ENCODE measurements at places on chromosomes 2 and 18. TPM values are rescaled to one million over a fixed set of nuclear protein-coding genes. Genes with fewer than 3 reads are reported as not detected.

FBXO11 gene
- total RNA-seq: 71.7 TPM

ACADL gene
- total RNA-seq: 0.81 TPM

FAM161A gene
- total RNA-seq: 3.6 TPM

RGPD3 gene
- 0.36 TPM for total RNA-seq

CYS1 gene
- 8.9 TPM for total RNA-seq

SAG gene
- not detected for total RNA-seq

RAPGEF4 gene
- total RNA-seq: 3.7 TPM

USP40 gene
- total RNA-seq: 34.5 TPM

DNA sequence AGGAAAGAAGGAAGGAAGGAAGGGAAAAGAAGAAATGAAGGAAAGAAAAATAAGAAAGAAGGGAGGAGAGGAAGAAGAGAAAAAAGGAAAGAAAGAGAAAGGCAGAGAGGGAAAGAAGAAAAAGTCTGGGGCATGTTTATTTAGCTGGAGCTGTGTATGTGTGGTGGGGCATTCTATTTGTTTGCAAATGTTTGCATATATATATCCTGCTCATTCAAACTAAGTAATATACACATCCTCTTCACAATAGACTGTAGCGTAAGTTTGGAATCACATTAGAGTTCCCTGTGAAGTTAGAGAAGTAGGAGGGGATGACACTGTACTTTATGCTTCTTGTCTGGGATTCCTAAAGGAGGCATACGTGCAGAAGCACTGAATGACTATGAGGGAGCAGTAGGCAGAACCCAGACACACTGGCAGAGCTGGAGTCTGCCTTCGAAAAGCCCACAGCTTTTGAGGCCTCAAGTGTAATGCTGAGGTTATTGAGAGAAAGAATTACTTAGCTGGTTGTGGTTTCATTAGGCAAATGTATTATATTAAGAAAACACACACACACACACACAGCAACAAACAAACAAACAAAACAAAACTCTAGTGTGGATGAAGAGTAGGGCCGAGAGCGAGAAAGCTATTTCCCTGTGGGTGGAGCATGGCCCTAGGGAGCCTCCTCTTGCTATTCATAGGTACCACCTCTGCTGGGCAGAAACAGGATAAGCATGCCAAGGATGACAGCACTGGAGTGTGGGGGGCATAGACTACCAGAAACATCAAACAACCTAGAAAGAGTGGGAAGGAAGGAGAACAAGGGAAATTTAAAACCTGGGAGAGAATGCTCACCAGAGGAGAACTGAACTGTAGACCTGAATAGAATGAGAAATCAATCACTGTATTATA lies 905.1 kb upstream of the NXPH2 start:
- no peaks in the 10 kb centered on the region for H3K27me3 ChIP-seq
- H3K36me3 ChIP-seq: no peaks in the 10 kb centered on the region
- DNase-seq: no peak

DNA sequence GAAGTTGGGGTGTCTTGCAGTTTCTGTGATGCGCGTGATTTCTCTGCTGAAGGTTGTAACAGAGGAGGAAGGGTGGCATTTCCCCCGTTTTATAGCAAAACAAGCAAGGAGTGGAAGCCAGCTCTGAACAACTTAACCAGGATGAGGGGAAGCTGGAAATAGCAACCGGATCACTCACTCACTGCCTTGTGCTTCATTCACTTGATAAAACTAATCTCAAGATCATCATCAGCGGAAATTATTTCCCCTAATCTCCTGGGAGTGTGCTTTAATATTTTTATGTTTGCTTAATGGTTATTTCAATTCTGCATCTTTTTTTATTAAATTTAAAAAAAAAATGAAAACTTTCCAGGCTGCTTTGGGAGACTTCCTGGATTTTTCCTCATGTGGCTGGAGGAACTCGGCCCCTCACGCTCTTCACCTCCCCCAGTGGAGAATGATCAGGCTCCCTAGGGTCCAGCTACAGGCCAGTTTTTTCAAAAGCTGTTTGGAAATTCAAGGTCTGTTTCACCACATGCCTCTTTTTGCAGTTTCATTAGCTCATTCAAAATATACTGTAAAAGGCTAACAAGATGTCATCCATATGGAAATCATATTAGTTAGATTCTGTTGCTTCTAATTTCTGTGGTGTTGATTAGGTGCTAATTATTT lies 31.7 kb downstream of the CABLES1 start:
- H3K4me1 ChIP-seq: no peaks in the 10 kb centered on the region
- no peak overlapping the region for H3K4me3 ChIP-seq
- no peak overlapping the region for H3K27ac ChIP-seq
- no peaks in the 10 kb centered on the region for H3K36me3 ChIP-seq

GRCh38 chr2:203450561-203450960 lies 84.5 kb downstream of the RAPH1 start:
- no peak overlapping the region for H3K27ac ChIP-seq
- H3K27me3 ChIP-seq: no peaks in the 10 kb centered on the region
- no peaks in the 10 kb centered on the region for H3K4me1 ChIP-seq
- no peak for DNase-seq
- no peak overlapping the region for H3K4me3 ChIP-seq

DNA sequence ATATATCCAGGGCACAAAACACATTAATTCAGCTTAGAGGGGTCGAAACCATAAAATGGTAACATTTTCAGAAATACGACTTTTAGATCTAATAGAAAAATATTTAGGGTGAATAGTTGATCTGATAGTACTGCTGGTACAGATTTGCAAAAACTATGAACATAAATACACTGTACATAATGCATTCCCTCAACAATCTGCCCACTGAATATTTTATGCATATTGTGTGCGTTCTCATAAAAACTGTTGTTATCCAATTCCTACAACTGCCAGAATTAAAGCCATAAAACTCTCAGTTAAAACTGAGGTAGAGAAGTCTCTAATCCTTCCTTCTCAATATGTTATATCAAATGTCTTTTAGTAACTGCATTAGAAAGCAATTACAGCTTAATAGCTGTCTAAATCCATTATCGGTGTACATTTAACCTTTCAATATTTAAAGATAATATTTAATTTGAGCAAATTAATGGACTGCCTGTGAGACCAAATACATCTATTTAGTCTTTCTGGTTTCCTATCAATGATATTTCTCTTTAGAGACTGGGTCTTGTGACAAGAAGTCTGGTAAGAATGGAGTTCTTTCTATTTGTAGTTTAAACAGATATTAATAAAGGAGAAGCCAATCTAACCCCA lies 32.5 kb downstream of the TCF4 start:
- no peak overlapping the region for H3K4me3 ChIP-seq
- no peaks in the 10 kb centered on the region for H3K27me3 ChIP-seq
- no peaks in the 10 kb centered on the region for H3K36me3 ChIP-seq
- no peak for DNase-seq
- peaks cover 19% of the 10 kb centered on the region for H3K4me1 ChIP-seq

- peaks cover 8% of the 10 kb centered on the region for H3K36me3 ChIP-seq
- H3K4me3 ChIP-seq: no peak overlapping the region
- H3K4me1 ChIP-seq: no peaks in the 10 kb centered on the region
- no peaks in the 10 kb centered on the region for H3K27me3 ChIP-seq
- no peak overlapping the region for H3K27ac ChIP-seq
Measured at GRCh38 chr2:27202854-27203253, 9.0 kb upstream of the ATRAID start.

DNA sequence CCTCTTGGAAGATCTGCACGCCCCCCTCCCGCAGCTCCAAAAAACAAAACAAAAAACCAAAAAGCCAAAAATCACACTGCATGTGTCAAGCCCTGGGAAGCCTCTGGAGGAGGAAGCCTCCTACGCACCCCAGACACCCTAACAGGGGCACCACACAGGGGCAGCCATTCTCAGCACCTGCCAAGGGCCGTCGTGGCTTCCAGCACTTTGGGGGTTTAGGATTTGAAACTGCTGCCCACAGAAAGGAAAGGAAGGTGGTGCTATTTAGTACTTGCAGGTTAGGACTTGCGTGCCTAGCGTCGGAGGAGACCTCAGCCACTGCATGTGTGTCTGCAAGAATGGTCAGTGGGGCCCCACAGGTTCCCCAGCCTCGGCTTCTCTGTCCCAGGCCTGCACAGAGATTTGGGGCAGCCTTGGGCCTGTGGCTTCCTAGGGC lies 419 bp upstream of the GPR55 start:
- peak; percentile 41 for DNase-seq
- no peaks in the 10 kb centered on the region for H3K27me3 ChIP-seq
- H3K36me3 ChIP-seq: no peaks in the 10 kb centered on the region
- no peak overlapping the region for H3K27ac ChIP-seq

DNA sequence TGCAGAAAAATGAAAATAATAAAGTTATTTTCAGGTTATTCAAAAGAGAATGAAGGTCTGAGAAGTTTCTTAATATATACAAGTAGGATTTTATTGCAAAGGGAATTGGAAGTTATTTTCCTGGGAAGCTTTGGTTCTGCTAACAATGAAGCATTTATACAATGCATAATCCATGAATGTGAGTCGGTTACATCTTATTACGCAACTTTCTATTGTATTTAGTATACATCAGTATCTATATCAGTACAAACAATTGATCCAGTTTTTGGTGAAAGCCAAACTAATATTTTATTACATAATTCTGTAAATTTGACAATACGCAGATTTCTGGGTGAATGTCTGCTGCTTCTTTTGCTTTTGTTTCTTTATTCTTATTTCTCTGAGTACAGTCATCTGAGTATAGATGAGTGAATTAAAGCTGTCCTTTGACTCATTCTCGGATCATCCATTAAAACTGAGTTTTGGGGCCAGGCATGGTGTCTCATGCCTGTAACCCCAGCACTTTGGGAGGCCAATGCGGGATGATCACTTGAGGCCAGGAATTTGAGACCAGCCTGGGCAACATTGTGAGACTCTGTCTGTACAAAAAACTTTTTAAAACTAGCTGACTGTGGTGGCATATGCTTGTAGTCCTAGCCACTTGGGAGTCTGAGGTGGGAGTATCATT lies 108.5 kb downstream of the SOCS6 start:
- H3K27ac ChIP-seq: no peak overlapping the region
- no peaks in the 10 kb centered on the region for H3K36me3 ChIP-seq
- no peaks in the 10 kb centered on the region for H3K4me1 ChIP-seq
- no peak overlapping the region for H3K4me3 ChIP-seq

DNA sequence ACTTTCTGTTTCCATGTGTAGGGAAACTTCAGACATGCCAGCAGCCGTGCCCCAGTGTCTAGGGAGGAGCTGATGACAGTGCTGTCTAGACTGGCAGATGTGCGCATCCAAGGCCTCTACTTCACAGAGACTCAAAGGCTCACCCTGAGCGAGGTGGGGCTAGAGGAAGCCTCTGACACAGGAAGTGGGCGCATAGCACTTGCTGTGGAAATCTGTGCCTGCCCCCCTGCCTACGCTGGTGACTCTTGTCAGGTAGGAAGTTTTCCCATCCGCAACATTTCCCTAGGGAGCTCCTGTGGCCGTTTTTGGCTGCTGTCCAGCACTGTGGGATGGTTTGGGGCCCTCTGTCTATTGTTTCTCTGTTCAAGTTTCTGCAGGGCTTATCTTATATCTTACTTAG lies 143.1 kb upstream of the TTC39C start:
- no peaks in the 10 kb centered on the region for H3K27me3 ChIP-seq
- H3K36me3 ChIP-seq: no peaks in the 10 kb centered on the region
- no peak for DNase-seq
- H3K4me3 ChIP-seq: no peak overlapping the region

- no peaks in the 10 kb centered on the region for H3K36me3 ChIP-seq
- no peaks in the 10 kb centered on the region for H3K4me1 ChIP-seq
- no peak overlapping the region for H3K4me3 ChIP-seq
- DNase-seq: no peak
- no peaks in the 10 kb centered on the region for H3K27me3 ChIP-seq
Measured at GRCh38 chr2:163319006-163319405, 416.8 kb downstream of the FIGN start.

DNA sequence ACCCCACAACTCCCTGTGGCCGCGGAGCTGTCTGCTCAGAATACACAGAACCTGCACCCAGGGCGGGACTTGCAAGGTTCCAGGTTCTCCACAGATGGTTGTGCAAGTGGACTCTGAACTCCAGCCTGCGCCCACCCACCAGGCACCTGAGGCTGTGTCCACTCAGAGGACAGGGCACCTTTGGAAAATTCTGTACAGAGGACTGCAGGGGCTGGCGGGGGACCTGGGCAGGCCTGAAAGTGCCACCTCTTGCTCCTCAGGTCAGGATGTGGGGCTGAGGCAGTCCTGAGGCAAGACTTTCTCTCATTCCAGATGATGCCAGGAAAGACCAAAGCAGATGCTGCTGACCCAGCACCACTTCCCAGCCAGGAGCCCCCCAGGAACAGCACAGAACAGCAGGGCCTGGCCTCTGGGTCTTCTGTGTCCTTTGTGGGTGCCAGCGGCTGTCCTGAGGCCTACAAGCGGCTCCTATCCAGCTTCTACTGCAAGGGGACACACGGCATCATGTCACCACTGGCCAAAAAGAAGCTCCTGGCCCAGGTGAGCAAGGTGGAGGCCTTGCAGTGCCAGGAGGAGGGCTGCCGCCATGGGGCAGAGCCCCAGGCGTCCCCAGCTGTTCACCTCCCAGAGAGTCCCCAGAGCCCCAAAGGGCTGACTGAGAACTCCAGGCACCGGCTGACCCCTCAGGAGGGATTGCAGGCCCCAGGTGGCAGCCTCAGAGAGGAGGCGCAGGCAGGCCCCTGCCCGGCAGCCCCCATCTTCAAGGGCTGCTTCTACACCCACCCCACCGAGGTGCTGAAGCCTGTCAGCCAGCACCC lies 14.4 kb downstream of the ARID5A start:
- H3K27me3 ChIP-seq: no peaks in the 10 kb centered on the region
- H3K36me3 ChIP-seq: peaks cover 6% of the 10 kb centered on the region
- H3K4me1 ChIP-seq: peaks cover 10% of the 10 kb centered on the region
- H3K27ac ChIP-seq: no peak overlapping the region
- H3K4me3 ChIP-seq: no peak overlapping the region

GRCh38 chr2:198700319-198700718 lies 757.4 kb downstream of the SATB2 start:
- H3K27me3 ChIP-seq: no peaks in the 10 kb centered on the region
- H3K36me3 ChIP-seq: no peaks in the 10 kb centered on the region
- H3K4me3 ChIP-seq: no peak overlapping the region
- DNase-seq: no peak

- H3K27me3 ChIP-seq: no peaks in the 10 kb centered on the region
- H3K36me3 ChIP-seq: no peaks in the 10 kb centered on the region
- H3K4me3 ChIP-seq: no peak overlapping the region
- H3K4me1 ChIP-seq: no peaks in the 10 kb centered on the region
- no peak overlapping the region for H3K27ac ChIP-seq
- DNase-seq: no peak
Measured at GRCh38 chr18:13808294-13809042, 15.5 kb upstream of the MC5R start.

- H3K27ac ChIP-seq: no peak overlapping the region
- H3K27me3 ChIP-seq: no peaks in the 10 kb centered on the region
- H3K4me3 ChIP-seq: no peak overlapping the region
- DNase-seq: peak; percentile 81
- H3K4me1 ChIP-seq: peaks cover 4% of the 10 kb centered on the region
- no peaks in the 10 kb centered on the region for H3K36me3 ChIP-seq
Measured at GRCh38 chr2:28958689-28959088, 22.4 kb upstream of the TOGARAM2 start.

Measured in sigmoid colon (tissue), 7 donors.